Esophagus squamous epithelium (tissue), 5 donors: ENCODE measurements at places on chromosomes 4 and X.

DNA sequence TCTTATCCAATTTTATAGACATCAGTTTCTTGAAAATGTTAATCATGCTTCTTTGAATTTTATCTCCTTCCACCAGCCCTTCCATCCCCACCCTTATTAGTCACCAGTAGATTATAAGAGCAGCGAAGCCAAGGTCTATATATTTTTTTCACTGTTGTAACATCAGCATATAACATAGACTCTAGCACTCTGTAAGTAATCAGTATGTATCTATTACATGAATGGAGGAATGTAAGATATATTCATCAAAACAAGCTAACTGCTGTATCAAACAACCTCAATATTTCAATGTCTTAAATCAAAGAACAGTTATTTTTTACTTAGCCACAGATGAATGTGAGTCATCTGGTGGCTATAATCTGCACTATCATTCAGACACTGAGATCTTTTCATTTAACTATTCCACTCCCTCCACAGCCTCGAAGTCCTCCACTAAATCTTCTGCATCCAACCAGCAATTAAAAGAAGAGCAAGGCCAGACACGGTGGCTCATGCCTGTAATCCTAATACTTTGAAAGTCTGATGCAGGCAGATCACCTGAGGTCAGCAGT is 178.9 kb downstream of the CENPC start:
- DNase-seq, result no peak
- no peaks in the 10 kb centered on the region for H3K36me3 ChIP-seq
- H3K4me3 ChIP-seq, result no peak overlapping the region
- no peaks in the 10 kb centered on the region for H3K27me3 ChIP-seq
- H3K27ac ChIP-seq, result no peak overlapping the region

- H3K27me3 ChIP-seq, result no peaks in the 10 kb centered on the region
- no peaks in the 10 kb centered on the region for H3K36me3 ChIP-seq
These were observed 367.2 kb downstream of the BMPR1B start for GRCh38 chr4:95124906-95125504.

- H3K4me1 ChIP-seq, result no peaks in the 10 kb centered on the region
- no peaks in the 10 kb centered on the region for H3K36me3 ChIP-seq
- H3K27ac ChIP-seq, result no peak overlapping the region
- no peaks in the 10 kb centered on the region for H3K27me3 ChIP-seq
These were observed 64.8 kb downstream of the GLRA3 start for GRCh38 chr4:174764105-174764729.

DNA sequence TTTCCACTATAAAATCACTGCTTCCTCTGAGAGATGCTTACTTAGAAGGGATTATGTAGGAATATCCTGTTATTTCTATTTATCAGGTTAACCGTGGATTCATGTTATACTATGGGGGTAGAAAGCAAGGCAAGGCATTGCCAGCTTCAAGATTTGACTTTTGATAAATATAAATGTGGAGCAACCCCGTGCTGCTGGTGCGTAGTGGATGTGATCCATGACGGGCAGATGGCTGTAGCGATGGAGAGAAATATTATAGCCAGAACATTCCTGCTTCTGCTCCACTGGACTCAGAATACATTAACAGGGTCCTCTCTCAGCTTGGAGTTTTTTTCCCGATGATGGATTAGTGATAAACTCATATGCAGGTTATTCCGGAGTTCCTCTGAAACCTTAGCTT is 157.6 kb downstream of the TENM3 start:
- H3K4me3 ChIP-seq, result no peak overlapping the region
- no peaks in the 10 kb centered on the region for H3K36me3 ChIP-seq
- H3K4me1 ChIP-seq, result no peaks in the 10 kb centered on the region
- no peaks in the 10 kb centered on the region for H3K27me3 ChIP-seq
- H3K27ac ChIP-seq, result no peak overlapping the region

DNA sequence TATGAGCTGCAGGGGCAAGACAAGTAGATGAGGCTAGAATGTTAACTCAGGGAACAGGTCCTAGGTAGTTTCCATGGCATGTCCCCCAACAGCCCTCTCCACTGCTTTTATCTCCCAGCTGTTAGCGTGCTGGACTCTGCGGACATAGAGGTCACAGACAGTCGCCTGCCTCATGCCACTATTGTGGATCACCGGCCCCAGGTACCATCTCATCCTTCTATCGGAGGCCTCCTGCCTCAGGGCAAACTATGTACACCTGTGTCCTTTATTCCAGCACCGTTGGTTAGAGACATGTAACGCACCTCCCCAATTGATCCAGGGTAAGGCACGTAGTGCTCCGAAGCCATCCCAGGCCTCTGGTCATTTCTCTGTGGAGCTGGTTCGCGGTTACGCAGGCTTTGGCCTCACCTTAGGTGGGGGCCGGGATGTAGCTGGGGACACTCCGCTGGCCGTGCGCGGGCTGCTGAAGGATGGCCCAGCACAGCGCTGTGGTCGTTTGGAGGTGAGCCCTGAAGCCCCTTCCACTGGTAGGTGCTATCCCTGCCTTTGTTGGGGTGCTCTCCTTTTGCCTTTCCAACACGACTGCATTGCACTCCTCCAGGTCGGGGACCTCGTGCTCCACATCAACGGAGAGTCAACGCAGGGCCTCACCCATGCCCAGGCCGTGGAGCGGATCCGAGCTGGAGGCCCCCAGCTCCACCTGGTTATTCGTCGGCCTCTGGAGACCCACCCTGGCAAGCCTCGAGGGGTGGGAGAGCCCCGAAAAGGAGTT is 2.2 kb downstream of the MAGIX start:
- no peak for DNase-seq
- H3K27me3 ChIP-seq, result no peaks in the 10 kb centered on the region
- H3K4me1 ChIP-seq, result no peaks in the 10 kb centered on the region
- H3K36me3 ChIP-seq, result no peaks in the 10 kb centered on the region
- H3K27ac ChIP-seq, result peak overlapping the region; percentile 95
- H3K4me3 ChIP-seq, result no peak overlapping the region

DNA sequence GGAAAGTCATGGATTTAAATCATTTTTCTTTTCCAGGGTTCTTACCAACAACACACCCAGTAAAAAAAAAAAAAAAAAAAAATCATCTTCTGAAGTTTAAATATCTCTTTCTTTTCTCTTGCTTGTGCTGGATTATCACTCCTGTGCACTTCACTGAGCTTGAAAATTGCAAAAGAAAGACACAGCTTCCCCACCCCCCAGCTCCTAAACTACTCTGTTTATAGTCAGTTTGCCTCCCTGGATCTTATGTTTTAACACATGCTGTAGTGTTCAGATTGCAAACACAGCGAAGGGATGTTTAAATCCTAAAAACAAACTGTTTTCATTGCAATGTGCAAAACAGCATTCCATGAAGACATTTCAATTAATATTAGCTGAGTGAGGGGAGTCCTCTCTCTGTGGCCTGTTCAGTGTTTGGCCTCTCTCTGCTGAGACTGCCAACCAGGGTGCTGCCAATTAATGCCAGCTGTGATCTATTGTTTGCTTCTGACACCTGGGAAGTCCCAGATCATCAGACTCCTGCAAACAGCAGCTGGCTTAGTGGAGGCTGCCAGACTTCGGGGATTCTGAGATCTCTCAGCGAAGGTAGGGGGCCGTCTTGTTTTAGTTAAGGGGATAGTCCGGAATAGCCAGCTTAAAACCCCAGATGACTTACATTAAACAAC is 171.1 kb upstream of the PITX2 start:
- H3K27ac ChIP-seq, result no peak overlapping the region
- no peak for DNase-seq

DNA sequence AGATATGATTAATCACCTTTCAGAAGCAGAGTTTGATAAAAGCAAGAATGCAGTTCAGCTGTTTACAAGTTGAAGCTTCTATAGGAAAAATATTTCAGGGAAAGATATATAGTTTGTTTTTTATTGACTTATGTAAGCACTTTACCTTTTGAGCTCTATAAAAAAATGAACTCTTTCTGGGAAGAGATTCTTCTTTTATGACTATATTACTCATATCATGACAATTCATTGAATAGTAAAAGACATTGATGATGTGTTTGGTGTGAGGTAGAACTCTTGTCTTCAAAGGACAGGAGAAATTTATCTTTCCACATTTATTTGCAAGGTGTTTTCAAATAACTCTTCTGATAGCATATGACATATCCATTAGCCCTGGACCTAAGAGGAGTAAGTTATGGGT is 156.6 kb downstream of the SLC4A4 start:
- no peak overlapping the region for H3K27ac ChIP-seq
- H3K4me3 ChIP-seq, result no peak overlapping the region
- no peak for DNase-seq
- H3K27me3 ChIP-seq, result no peaks in the 10 kb centered on the region
- no peaks in the 10 kb centered on the region for H3K4me1 ChIP-seq
- H3K36me3 ChIP-seq, result no peaks in the 10 kb centered on the region

DNA sequence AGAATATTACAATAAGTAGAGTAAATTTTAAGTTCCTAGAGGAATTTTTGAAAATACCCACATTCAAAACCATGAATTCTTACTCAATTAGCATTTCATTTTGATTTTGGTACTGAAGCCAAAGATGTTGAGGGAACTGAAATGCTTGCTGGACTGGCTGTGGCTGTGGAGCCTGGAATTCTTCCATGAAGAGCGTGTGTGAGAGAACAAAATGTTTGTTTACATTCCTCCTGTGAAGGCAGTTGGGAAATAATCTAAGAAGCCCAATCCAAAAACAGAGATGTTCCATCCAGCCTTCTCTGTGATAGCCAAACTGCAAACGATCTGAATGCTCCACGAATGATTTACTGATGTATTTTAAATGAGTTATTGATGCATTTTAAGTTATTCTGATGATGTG is 3.8 kb upstream of the ADH1B start:
- peak overlapping the region; percentile 85 for H3K27ac ChIP-seq
- DNase-seq, result no peak
- no peaks in the 10 kb centered on the region for H3K27me3 ChIP-seq
- H3K36me3 ChIP-seq, result no peaks in the 10 kb centered on the region
- no peak overlapping the region for H3K4me3 ChIP-seq

- DNase-seq, result no peak
- no peak overlapping the region for H3K27ac ChIP-seq
- H3K36me3 ChIP-seq, result no peaks in the 10 kb centered on the region
These were observed 3.7 kb downstream of the ZFP92 start for GRCh38 chrX:153414856-153415510.

DNA sequence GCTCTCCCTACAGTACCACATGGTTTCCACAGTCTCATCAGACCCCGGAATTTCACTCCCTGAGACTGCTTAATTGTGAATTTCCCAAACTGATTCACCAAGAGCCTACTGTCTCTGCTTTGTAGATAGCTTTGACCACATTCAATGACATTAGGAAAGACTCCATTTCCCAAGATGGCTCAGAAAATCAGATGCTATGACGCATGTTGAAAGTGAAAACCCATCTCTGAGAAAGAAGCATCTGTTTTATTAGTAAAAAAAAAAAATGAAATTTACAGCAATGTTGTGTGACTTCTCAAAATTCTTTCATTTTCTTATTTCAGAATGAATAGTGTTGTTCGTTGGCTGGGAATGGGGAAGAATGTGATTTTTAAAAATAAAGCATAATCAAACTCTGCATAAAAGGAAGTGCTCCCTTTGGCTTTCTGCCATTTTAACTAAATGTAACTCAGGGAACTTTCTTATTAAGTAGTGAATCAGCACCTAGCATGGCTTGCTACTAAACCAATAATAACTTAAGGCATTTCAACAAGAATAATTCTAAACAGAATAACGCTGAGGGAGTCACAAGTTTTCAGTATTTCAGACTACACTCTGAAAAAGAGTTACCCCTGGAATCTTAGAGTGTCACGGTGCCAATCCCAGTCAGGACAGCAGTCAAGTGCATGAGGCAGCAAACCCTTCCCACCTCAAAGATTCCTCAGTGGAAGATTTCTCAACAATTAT is 97.4 kb upstream of the MYOZ2 start:
- peaks cover 3% of the 10 kb centered on the region for H3K4me1 ChIP-seq
- no peaks in the 10 kb centered on the region for H3K36me3 ChIP-seq
- H3K4me3 ChIP-seq, result no peak overlapping the region
- H3K27me3 ChIP-seq, result no peaks in the 10 kb centered on the region
- peak overlapping the region; percentile 36 for H3K27ac ChIP-seq
- DNase-seq, result no peak

- H3K27me3 ChIP-seq, result no peaks in the 10 kb centered on the region
- no peak overlapping the region for H3K4me3 ChIP-seq
- no peak for DNase-seq
- no peak overlapping the region for H3K27ac ChIP-seq
These were observed 33.9 kb upstream of the STIM2 start for GRCh38 chr4:26826721-26827120.

- no peaks in the 10 kb centered on the region for H3K4me1 ChIP-seq
- H3K36me3 ChIP-seq, result no peaks in the 10 kb centered on the region
- no peak overlapping the region for H3K27ac ChIP-seq
- H3K4me3 ChIP-seq, result no peak overlapping the region
- no peaks in the 10 kb centered on the region for H3K27me3 ChIP-seq
These were observed 219.5 kb upstream of the DKK2 start for GRCh38 chr4:107255596-107255995.

DNA sequence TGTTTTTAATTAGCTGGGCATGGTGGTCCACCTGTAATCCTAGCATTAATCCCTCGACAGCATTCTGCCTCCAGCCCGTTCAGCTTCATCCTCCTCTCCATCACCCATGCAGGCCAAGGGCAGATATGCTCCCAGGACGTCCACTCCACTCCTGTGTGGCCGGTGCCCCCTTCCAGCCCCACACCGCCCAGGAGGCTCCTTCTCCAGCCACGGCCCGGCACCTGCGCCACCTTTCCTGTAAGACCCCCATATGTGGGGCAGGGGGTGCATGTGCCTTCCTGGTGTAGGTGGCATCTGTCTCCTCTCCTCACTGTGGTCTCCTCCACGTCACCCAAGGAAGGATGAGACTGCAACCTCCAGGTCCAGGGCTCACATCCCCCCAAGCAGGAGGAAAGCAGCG is 57.0 kb upstream of the MXD4 start:
- no peaks in the 10 kb centered on the region for H3K4me1 ChIP-seq
- no peaks in the 10 kb centered on the region for H3K36me3 ChIP-seq
- no peaks in the 10 kb centered on the region for H3K27me3 ChIP-seq
- DNase-seq, result no peak
